ENCODE measurements at places on chromosomes 13 and 19.
A peak's percentile ranks its signal among the peaks of the same experiment; 100 is the strongest.

GRCh38 chr13:83121896-83122295, 760.4 kb downstream of the SLITRK1 start:
- DNase-seq, result no peak

DNA sequence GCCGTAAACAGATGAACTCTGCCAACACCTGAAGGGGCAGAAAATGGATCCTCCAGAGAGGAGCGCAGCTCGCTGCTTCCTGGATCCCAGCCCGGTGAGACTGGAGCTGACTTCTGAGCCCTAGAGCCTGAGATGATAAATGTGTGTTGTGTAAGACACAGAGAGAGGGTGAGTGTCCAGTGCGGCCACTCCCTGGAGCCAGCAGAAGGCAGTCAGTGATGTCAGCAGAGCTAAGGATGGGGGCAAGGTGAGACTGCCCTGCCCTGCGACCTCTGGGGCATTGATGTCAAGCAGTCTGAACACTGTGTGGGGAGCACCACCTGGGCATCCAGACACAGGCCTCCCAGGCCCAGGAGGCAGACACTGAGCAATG, 9.7 kb upstream of the SLC35E1 start:
- no peak for DNase-seq

- peak; percentile 45 for DNase-seq
Observed at GRCh38 chr19:17209126-17210036, 5.8 kb upstream of the USE1 start.

GRCh38 chr19:16463991-16464575, 7.7 kb downstream of the EPS15L1 start:
- no peak for DNase-seq

DNA sequence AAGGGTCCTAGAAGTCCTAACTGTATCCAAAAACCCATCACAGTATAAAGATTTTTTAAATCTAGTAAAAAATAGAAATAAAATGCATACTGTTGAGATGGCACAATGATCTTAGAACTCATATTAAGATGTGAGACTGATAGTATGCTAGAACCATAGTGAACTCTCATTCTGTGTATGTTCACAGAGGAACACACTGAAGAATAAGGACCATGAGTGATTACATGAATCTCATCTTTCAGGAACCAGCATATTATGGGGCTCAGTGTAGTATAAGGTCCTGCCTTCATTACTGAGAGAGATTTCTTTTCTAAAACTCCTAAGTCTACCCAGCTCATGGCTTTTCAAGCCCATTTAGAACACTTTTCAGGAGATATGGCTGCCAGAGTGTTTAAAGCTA, 59.8 kb upstream of the RFC3 start:
- DNase-seq, result no peak

DNA sequence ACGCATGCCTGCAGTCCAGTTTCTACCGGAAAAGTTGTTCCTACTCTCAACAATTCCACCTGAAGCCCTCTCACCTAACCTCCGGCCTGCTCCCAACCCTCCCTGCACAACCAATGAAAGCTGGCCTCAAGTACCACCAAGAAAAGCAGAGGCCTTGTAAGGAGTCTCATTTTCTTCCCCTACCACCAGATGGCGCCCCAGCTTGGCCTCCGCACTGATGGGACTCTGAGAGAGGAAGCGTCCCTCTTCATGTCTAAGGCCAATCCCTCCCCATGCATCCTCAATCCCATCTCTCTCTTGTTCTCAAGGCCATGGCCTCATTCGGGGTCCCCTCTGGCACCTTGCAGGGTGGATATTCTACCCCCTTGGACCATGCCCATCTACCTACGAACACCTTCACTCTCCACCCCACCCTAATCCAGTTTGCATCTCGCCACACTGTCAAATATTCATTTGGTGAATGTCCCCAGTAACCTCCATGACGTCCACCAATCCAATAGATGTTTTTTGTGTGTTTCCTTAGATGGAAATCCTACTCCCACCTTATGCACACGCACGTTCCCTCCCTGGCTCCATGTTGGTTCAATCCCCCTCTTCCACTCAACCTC, 412.8 kb downstream of the ZNF536 start:
- DNase-seq, result no peak

GRCh38 chr13:24459234-24459633, 53.3 kb downstream of the PARP4 start:
- DNase-seq, result no peak
